Body of pancreas (tissue), 4 donors: ENCODE measurements at places on chromosomes 12 and 14. TPM values are rescaled to one million over a fixed set of nuclear protein-coding genes. Genes with fewer than 3 reads are reported as not detected.

DNA sequence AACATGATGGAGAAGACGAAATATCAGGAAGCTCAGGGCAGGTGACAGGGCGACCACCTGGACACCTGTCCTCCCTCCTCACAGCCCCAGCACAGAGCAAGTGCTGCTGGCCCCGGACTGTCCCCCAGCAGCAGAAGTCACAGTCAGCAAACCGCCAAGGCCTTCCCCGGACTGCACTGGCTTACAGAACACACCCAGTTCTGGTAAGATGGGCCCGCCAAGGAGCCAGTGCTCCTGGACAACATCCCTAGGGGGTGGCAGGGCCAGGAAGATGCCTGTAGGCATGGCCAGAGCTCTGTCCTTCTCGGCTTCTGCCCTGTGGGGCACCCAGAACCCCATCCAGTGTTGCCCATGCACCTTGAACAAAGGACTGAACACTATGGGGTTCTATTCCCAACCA lies 77.9 kb downstream of the BCL11B start:
- no peak for DNase-seq
- H3K27me3 ChIP-seq = no peaks in the 10 kb centered on the region
- no peaks in the 10 kb centered on the region for H3K36me3 ChIP-seq
- no peak overlapping the region for H3K4me3 ChIP-seq

DNA sequence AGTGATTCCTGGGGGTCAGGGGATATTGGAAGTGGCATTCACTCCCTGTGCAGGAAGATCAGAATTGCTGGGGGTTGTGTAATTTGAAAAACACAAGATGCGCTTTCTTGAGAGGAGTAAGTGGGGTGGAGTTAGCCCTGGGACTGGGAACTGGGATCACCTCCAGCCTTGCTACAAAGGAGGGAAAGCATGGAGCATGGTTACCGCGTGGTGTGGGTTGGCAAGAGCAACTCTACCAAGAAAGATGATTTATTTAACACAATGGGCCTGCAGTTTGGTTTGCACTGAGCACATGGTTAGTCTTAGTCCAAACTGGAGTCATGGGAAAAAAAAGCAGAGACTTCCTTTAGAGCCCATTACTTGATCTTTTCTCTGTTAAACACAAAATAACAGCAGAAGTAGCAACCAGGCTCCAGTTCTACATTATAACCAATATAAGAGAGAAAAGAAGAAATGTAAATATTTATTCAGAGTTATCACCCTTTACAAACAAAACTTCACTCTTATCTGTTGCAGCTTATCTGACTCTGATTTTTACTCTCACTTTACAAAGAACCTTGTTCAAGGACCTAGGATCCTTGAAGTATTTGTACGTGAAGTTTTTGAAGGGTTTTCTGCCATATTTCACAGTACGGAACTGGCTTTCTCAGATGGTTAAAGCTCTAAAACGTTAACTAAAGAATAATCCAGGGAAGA lies 2.1 kb upstream of the NIN start:
- H3K36me3 ChIP-seq = no peaks in the 10 kb centered on the region
- H3K27ac ChIP-seq = no peak overlapping the region
- no peak overlapping the region for H3K4me3 ChIP-seq
- peaks cover 27% of the 10 kb centered on the region for H3K4me1 ChIP-seq

DNA sequence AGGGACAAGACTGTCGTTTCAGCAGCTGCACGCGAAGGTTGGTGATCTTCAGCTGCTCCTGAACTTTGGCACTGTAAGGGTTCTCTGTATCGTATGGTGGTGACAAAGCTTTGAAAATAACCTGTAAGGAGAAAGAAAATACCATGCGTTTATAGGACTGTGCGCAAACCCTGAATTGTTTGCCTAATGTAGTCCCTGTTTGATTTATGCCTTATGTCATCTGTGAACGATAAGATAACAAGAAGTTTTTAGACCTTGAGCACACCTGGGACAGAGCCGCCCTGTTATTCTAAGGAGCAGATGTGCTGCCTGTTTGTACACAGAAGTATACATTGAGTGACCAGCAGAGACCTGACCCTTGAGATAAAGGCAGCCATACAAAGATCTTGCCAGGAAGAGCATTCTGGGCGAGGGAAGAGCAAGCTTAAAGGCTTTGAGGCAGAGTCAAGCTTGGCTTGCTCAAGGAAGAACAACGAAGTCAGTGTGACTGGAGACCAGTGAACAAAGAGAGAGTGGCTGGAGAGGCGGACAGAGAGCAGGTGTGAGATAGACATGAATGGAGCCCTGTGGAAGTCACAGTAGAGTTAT lies 52.4 kb downstream of the NTN4 start:
- H3K27ac ChIP-seq = peak overlapping the region; percentile 93
- H3K4me1 ChIP-seq = peaks cover 91% of the 10 kb centered on the region
- H3K4me3 ChIP-seq = no peak overlapping the region
- no peaks in the 10 kb centered on the region for H3K27me3 ChIP-seq

Gene NANOG
- 0.66 TPM for total RNA-seq

Gene BMAL2
- total RNA-seq = 2.6 TPM

DNA sequence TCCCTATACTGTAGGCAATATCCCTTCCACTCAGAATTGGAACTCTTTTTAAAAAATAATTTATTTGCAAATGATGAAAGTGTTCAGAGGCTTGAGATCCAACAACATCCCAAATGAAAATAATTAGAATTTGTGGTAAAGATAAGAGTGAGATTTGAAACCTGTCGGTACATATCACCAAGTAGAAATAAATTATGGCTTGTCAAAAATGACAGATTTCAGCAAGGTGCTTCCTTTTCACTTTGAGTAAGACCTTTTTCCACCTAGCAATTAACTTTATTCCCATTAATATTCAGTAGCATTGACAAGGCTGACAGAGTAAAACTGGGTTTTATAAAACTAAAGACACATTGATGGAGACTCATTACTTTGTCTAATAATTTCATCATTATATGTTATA lies 107.7 kb upstream of the PRKD1 start:
- H3K4me1 ChIP-seq = no peaks in the 10 kb centered on the region
- DNase-seq = no peak
- H3K27ac ChIP-seq = no peak overlapping the region
- H3K36me3 ChIP-seq = no peaks in the 10 kb centered on the region
- H3K27me3 ChIP-seq = no peaks in the 10 kb centered on the region
- H3K4me3 ChIP-seq = no peak overlapping the region

Gene CCDC177
- not detected for total RNA-seq

GRCh38 chr12:102197789-102198188 lies at the start of gene PMCH:
Gene PMCH, minus strand, starts transcription at chr12:102197833. Its CDS starts 63 bp downstream, at chr12:102197770.
- H3K27ac ChIP-seq = no peak within 1 kb of the TSS
- no peak for DNase-seq
- no peaks in the 10 kb centered on the region for H3K36me3 ChIP-seq
- no peaks in the 10 kb centered on the region for H3K4me1 ChIP-seq
- no peaks in the 10 kb centered on the region for H3K27me3 ChIP-seq

Gene IGF1
- 15.8 TPM for total RNA-seq

GRCh38 chr12:91009319-91009950 lies 4.7 kb upstream of the EPYC start:
- no peaks in the 10 kb centered on the region for H3K27me3 ChIP-seq
- no peak for DNase-seq
- no peak overlapping the region for H3K4me3 ChIP-seq
- H3K4me1 ChIP-seq = no peaks in the 10 kb centered on the region
- no peak overlapping the region for H3K27ac ChIP-seq
- H3K36me3 ChIP-seq = no peaks in the 10 kb centered on the region

DNA sequence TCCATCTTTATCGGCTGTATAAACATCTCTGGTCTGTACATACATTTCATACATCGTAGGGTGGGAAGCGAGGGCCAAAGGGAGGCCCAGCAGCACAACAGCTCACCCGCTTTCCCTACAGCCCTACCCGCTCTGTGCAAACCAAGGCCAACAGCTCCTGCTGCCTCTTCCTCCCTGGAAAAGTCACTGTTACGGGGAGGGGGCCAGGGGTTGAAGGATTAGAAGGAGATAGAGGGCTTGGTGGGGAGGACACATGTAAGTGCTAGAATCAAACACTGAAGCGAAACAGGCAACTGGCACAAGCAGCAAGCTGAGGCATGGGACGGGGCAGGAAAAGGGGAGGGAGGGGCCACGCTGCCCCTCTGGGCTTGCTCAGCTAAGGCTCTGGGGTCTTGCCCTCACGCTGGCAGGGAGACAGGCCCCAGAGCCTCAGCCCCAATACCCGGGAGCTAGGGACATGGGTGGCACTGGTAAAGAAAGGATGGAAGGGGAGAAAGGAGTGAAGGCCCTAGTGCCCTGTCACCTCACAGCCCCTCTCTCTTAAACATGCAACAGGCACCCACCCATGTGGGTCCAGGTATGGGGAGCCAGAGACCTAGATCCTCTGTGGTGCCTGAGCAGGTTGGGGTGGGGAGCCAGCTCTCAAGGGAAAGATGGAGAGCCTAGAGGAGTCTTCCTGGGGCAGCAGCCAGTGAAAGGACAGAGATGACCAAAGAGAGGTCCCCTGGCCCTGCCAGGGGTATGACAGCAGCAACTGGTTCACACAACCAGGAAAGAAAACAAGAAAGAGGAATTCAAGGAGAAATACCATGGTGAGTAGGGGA lies 14.4 kb downstream of the SPRYD3 start:
- peaks cover 30% of the 10 kb centered on the region for H3K4me1 ChIP-seq
- no peak overlapping the region for H3K27ac ChIP-seq
- H3K36me3 ChIP-seq = no peaks in the 10 kb centered on the region
- no peak overlapping the region for H3K4me3 ChIP-seq
- no peak for DNase-seq

DNA sequence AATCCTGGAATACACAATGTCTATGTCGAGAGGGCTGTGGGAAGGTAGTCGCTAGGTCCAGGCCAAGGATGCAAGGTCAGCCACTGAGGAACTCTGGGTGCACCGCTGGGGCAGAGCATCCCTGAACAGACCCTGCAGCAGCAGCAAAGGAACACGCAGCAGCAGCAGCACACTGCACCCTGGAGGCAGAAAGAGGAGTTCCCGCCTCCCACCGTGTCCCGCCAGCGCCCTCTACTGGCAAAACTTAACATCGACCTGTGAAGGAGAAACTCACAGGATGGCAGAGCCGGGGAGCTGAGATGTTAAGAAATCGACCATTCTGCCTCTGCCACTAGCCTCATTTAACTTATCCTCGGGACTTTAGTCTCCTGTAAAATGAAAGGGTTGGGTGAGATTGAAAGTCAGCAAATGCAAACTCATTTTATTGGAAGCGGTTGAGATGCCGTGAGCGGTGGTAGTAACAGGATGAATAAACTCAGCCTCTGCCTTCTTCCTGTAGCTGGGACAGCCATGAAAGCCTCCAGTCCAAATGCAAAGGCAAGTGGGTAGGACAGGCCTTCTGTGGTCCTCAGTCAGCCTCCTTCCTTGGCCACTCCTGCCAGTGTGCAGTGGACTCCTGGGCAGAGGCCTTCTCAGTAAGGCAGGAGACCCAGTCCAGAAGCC lies 45.6 kb downstream of the STAB2 start:
- no peaks in the 10 kb centered on the region for H3K4me1 ChIP-seq
- no peak overlapping the region for H3K27ac ChIP-seq
- no peaks in the 10 kb centered on the region for H3K36me3 ChIP-seq
- H3K27me3 ChIP-seq = no peaks in the 10 kb centered on the region

- H3K4me1 ChIP-seq = no peaks in the 10 kb centered on the region
- H3K36me3 ChIP-seq = no peaks in the 10 kb centered on the region
Measured at GRCh38 chr12:128783129-128783574, 40.6 kb downstream of the SLC15A4 start.

DNA sequence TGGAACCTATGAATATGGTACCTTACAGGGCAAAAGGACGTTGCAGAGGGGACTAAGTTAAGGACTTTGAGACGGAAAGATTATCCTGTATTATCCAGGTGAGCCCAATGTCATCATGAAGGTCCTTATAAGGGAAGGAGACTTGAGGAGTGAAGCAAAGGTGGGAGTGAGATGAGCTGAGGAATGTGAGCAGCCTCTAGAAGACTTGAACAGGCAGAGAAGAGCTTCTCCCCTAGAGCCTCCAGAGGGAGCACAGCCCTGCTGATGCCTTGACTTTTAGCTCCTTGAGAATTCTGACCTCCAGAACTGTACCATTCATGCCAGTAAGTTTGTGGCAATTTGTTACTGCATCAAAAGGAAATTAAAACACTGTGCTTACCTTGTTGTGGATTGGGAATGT lies 41.8 kb upstream of the DCD start:
- no peak overlapping the region for H3K4me3 ChIP-seq
- H3K27me3 ChIP-seq = no peaks in the 10 kb centered on the region

Gene TAS2R9
- not detected for total RNA-seq

Gene IL31
- not detected for total RNA-seq

DNA sequence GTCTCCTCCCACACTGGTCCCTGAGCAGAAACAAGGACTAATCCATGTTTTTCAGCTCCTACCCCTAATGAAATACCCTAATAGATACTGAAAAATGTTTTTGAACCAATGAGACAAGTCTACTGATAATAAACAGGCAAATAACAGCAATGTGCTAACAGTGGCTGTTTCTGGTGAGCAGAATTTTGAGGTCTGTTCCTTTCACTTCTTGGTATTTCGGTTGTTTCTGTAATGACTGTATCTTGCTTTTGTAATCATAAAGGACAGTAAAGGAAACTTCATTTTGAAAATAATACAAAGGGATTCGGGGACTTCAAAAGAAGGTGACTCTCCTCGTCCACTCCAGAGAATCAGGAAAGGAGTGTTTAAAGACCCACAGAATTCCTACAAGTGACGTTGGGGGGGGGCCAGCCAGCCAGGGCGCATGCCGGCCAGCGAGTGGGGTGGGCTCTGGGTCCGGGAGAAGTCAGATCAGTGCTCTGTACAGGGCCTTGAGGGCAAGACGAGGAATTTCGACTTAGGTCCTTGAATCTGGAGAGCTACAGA lies 1.1 kb upstream of the CD9 start:
- H3K4me1 ChIP-seq = peaks cover 36% of the 10 kb centered on the region
- H3K4me3 ChIP-seq = no peak overlapping the region
- H3K27me3 ChIP-seq = no peaks in the 10 kb centered on the region
- no peak for DNase-seq

DNA sequence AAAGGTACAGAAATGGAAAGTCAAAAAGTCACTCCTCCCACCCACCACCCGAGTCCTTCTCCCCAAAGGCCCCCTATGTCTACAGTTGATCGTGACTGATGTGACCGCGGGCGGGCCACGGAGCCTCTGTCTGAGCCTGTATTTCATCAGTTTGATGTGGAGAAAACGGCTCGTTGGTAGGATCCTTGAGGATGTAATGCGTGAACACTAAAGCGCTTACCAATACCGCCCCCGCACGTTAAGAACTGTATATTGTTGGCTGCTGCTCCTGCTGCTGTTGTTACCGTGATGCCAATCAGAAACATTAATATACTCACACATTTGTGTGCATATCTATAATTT lies 24.6 kb upstream of the UBC start:
- H3K27me3 ChIP-seq = no peaks in the 10 kb centered on the region
- H3K36me3 ChIP-seq = no peaks in the 10 kb centered on the region
- peak; percentile 65 for DNase-seq
- H3K4me3 ChIP-seq = no peak overlapping the region

- no peak overlapping the region for H3K27ac ChIP-seq
Measured at GRCh38 chr12:108133482-108133881, 4.4 kb downstream of the WSCD2 start.

Gene NXPH4
- 2.9 TPM for total RNA-seq

Gene SERPINA10
- 3.0 TPM for total RNA-seq

- H3K4me1 ChIP-seq = peaks cover 33% of the 10 kb centered on the region
- no peaks in the 10 kb centered on the region for H3K36me3 ChIP-seq
- H3K27me3 ChIP-seq = no peaks in the 10 kb centered on the region
- H3K27ac ChIP-seq = no peak overlapping the region
- DNase-seq = no peak
Measured at GRCh38 chr12:63857771-63858670, 13.5 kb downstream of the SRGAP1 start.

- no peaks in the 10 kb centered on the region for H3K36me3 ChIP-seq
- H3K27me3 ChIP-seq = no peaks in the 10 kb centered on the region
- DNase-seq = no peak
- H3K27ac ChIP-seq = no peak overlapping the region
- H3K4me3 ChIP-seq = no peak overlapping the region
Measured at GRCh38 chr12:80589077-80589476, 118.4 kb upstream of the MYF6 start.
